ENCODE measurements at places on chromosomes 7 and 10. TPM values are rescaled to one million over a fixed set of nuclear protein-coding genes. Genes with fewer than 3 reads are reported as not detected.

DNA sequence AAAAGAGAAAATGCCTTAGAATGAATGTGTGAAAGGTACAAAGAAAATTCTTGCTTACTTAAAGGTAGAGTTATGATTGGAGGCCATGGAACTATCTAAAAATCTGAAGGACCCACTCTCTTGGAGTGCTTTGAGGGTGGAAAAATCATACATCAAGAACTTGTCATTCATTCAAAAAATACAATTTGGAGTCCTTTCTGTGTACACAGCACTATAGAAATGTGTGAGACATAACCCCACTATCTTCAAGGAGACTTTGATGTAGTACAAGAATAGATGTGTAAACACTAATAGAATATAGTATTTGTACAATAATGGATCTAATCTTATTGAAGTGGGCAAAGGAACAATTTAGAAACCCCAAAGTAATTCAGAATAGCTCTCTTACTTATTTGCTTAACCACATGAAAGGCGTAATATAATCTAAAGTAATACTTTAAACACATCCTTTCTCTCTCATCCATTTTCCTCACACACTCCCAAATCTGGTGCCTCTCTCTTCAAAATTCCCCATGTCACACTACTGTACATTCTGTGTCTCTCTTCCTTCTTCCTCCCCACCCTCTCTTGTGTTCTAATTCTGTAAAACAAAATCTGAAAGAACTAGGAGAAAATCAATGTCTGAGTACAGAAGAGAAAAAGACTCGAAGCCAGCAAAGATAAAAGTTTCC, 166.7 kb downstream of the DNAJB9 start:
- no peaks in the 10 kb centered on the region for H3K27me3 ChIP-seq
- H3K4me3 ChIP-seq: no peak overlapping the region
- DNase-seq: no peak
- H3K36me3 ChIP-seq: no peaks in the 10 kb centered on the region
- H3K4me1 ChIP-seq: no peaks in the 10 kb centered on the region

- DNase-seq: no peak
- H3K27ac ChIP-seq: no peak overlapping the region
- no peaks in the 10 kb centered on the region for H3K36me3 ChIP-seq
- no peaks in the 10 kb centered on the region for H3K27me3 ChIP-seq
These were observed 247.6 kb downstream of the AUTS2 start for GRCh38 chr7:69845721-69846495.

DNA sequence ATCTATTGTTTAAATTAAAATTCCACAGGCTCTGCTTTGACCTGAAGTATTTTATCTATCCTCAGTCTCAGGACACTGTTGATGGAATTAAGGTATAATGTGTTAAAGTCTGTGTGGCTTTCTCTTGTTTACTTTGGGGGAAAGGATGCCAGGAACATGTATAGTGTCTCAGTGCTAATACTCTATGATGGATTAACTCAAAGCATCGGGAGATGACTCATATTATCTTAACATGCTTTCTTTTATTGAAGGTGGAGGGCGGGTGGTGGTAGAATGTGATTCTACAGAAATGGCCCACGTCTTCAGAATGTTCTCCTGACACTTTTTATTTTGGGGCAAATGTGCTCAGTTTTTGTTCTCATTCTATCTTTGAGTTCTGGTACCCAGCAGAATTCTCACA, 189.0 kb downstream of the ANKRD30A start:
- H3K36me3 ChIP-seq: no peaks in the 10 kb centered on the region
- no peak overlapping the region for H3K27ac ChIP-seq
- H3K4me1 ChIP-seq: no peaks in the 10 kb centered on the region
- no peaks in the 10 kb centered on the region for H3K27me3 ChIP-seq
- DNase-seq: no peak

DNA sequence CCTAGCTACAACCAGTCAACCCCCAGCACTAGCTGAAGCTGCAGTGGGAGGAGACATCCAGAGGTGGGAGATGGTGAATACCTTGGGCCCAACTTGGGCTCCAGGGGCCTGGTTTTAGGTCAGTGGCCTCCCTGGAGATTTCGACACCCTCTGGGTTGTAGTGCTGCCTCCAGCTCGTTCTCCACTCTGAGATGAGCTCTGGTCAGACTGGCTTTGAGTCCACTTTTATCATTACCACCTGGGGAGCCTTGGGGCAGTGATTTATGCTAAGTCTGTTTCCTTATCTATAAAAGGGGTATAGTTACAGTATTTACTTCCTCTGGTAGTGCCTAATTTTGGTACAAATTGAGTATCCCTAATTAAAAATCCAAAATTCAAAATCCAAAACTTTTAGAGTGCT, 22.8 kb downstream of the PPIA start:
- DNase-seq: no peak
- no peaks in the 10 kb centered on the region for H3K36me3 ChIP-seq
- H3K4me1 ChIP-seq: peaks cover 7% of the 10 kb centered on the region
- no peak overlapping the region for H3K4me3 ChIP-seq
- no peak overlapping the region for H3K27ac ChIP-seq
- no peaks in the 10 kb centered on the region for H3K27me3 ChIP-seq

DNA sequence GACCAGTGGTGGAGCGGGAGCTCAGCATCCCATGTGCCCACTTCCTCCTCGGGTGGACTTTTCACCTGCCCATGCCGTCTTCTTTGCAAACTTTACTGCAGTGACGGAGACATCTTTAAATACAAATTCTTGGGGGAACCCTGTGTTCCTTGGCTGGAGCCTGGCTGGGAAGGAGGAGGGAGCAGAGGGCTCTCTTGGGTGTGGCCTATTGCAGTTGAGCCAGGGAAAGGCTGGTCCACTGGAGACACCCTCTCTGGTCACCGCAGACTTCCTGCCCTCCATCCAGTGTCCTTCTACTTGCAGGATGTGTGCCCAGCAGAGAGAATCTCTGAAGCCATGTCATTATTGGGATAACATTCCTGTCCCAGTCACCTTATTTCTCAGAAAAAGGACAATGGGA, 67.3 kb downstream of the TCF7L2 start:
- H3K4me1 ChIP-seq: peaks cover 56% of the 10 kb centered on the region
- H3K36me3 ChIP-seq: no peaks in the 10 kb centered on the region
- DNase-seq: no peak
- H3K27me3 ChIP-seq: no peaks in the 10 kb centered on the region

DNA sequence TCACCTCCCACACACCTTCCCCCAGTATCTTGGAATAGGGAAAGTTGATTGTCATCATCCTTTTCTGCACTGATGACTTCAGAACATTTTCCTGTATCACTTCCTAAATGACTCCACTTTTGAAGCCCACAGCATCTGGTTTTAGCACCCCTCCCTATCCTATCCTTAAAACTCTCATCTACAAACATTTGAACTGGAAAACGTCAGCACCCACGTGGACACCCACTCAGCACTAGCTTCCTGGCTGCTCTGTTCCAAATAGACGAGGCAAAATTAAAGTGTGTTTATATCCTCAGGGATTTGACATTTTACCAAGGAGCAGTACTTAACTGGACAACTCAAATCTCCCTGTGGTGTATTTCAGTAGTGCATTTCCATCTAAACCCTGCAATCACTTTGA, 73.9 kb downstream of the REEP3 start:
- H3K36me3 ChIP-seq: peaks cover 26% of the 10 kb centered on the region
- H3K27ac ChIP-seq: no peak overlapping the region
- no peaks in the 10 kb centered on the region for H3K27me3 ChIP-seq
- no peak overlapping the region for H3K4me3 ChIP-seq
- DNase-seq: no peak

DNA sequence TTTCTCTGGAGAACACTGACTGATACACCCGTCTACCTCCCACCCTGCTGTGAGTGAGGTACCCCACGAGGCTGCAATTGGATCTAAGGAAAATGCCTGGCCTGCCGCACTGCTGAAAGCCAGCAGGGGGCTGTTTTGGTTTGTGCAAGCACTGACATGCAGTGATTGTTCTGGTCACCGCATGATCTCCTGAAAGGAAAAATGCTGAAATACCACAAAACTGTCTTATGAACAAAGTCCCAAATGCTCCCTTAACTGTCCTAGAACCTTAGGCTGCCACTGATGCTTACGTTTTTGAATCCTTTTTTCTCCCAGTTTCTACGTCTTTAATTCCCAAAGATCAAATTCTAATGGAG, 132.7 kb downstream of the JCAD start:
- no peaks in the 10 kb centered on the region for H3K27me3 ChIP-seq
- no peaks in the 10 kb centered on the region for H3K36me3 ChIP-seq
- H3K4me3 ChIP-seq: no peak overlapping the region
- no peaks in the 10 kb centered on the region for H3K4me1 ChIP-seq
- DNase-seq: no peak

GRCh38 chr7:94368371-94368791, 26.3 kb upstream of the COL1A2 start:
- no peaks in the 10 kb centered on the region for H3K36me3 ChIP-seq
- H3K27me3 ChIP-seq: no peaks in the 10 kb centered on the region
- H3K4me1 ChIP-seq: peaks cover 7% of the 10 kb centered on the region
- H3K4me3 ChIP-seq: peak overlapping the region; percentile 9
- H3K27ac ChIP-seq: peak overlapping the region; percentile 65
- no peak for DNase-seq

DNA sequence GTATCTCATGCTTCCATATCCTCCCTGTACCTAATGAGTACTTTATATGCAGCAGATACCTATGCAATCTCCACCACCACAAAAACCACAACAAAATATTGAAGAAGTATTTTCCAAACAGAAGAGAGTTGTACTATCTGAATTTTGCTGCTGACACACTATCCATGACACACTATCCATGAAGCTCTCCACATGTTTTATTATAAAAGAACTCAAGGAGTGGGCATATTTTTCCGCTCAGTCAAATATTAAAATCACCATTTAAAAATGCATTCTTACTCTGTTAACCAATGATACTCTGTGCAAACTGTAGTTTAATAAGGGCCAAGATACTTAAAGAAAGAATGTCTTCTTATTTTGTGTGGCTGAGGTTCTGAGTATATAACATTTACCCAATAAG, 2.8 kb downstream of the BET1 start:
- H3K4me1 ChIP-seq: peaks cover 25% of the 10 kb centered on the region
- no peak overlapping the region for H3K4me3 ChIP-seq
- no peak for DNase-seq

DNAJC2 gene
- 17.1 TPM for total RNA-seq

ACSM6 gene
- total RNA-seq: not detected

FEZF1 gene
- not detected for total RNA-seq

FIGNL1 gene
- total RNA-seq: 5.0 TPM

IFIT1B gene
- total RNA-seq: not detected

Data from lower lobe of right lung (tissue), 2 donors.